Immature natural killer cell (primary cell): ENCODE measurements at places on chromosomes 6 and 20.

GRCh38 chr6:39086294-39086693, 28.7 kb downstream of the SAYSD1 start:
- DNase-seq: peak; percentile 24

- DNase-seq: no peak
These were observed 3.6 kb downstream of the BPI start for GRCh38 chr20:38307371-38308046.

- DNase-seq: peak; percentile 76
These were observed 68.8 kb downstream of the UTRN start for GRCh38 chr6:144353871-144354314.

DNA sequence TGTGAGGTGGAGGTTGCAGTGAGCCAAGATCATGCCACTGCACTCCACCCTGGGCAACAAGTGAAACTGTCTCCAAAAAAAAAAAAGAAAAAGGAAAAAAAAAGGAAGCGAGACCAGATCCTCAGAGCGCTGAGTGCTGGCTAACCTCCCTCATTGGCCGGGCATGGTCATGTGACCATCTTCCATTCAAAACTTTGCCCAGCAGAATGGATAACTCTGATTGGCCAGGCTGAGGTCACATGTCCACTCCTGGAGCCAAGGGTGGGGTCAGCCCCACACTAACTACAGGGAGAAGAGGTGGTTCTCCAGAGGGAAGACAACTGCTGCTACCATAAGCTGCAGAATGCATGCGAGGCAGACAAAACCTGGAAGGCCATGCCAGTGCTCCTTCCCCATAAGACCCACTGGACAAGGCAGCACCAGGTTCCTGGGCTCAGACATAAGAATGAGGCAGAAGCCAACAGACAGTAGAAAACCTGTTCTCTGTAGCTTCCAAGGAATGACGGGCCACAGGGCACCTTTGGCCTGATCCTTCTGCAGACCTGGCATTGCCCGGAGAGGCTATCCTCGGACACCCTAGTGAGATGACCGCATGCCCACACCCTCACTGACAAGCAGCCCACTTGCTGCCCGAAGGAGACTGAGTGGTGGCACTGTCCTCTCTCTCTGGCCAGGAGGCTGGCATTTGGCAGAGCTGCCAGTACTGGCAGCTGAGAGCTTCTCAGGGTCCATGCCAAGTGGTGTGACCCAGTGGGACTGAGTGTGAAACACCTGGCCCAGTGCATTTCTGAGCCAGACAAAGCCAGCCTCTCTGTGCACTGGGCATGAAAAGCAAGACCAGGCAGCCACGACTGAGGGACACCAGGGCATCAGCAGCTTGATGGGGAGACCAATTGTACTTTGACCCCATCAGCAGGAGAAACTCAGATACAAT, 311.9 kb upstream of the SULF2 start:
- no peak for DNase-seq

GRCh38 chr6:124960757-124961463, 1.3 kb upstream of the RNF217 start:
- DNase-seq: no peak

GRCh38 chr20:4318891-4319290, 303.5 kb upstream of the RNF24 start:
- DNase-seq: no peak

GRCh38 chr6:11618533-11618932, 81.0 kb downstream of the TMEM170B start:
- DNase-seq: no peak

- no peak for DNase-seq
These were observed 229.6 kb downstream of the MMUT start for GRCh38 chr6:49233483-49233882.

GRCh38 chr6:132020138-132020581, 69.0 kb upstream of the CCN2 start:
- DNase-seq: no peak

DNA sequence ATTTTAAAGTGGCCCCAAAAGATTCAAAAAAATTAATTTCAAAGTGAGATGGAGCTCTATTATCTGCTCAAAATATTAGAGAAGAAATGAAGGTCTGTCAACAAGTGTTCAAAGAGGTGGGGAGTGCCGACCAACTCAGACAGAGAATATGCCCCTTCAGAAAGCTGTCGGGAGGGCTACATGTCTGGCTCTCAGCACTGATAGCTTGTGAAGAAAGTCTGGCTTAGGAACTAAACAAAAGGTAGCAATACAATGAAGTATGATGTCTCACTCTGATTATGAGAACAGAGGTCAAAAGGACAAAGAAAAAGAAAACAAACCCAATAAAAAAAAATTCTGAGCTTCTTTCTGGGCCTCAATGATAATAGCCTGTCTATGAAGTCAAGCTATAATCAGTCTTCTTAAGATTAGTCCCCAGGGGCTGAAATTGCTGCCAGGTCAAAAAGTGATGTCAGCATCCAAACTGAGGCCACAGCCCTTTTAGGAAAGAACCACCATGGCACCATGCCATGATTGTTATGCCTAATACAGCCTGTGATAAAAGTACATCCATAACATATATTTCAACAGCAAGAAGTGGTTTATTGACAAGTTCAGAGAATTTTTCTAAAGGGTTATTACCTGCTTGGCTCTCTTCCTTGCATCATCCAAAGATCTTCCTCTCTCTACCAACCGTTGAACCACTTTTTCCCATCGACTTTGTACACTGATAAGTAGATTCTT, 150.9 kb downstream of the DST start:
- DNase-seq: no peak
